ENCODE measurements at places on chromosomes 3 and 15.

- DNase-seq = peak; percentile 46
Measured at GRCh38 chr3:73036694-73037591, 24.5 kb upstream of the EBLN2 start.

DNA sequence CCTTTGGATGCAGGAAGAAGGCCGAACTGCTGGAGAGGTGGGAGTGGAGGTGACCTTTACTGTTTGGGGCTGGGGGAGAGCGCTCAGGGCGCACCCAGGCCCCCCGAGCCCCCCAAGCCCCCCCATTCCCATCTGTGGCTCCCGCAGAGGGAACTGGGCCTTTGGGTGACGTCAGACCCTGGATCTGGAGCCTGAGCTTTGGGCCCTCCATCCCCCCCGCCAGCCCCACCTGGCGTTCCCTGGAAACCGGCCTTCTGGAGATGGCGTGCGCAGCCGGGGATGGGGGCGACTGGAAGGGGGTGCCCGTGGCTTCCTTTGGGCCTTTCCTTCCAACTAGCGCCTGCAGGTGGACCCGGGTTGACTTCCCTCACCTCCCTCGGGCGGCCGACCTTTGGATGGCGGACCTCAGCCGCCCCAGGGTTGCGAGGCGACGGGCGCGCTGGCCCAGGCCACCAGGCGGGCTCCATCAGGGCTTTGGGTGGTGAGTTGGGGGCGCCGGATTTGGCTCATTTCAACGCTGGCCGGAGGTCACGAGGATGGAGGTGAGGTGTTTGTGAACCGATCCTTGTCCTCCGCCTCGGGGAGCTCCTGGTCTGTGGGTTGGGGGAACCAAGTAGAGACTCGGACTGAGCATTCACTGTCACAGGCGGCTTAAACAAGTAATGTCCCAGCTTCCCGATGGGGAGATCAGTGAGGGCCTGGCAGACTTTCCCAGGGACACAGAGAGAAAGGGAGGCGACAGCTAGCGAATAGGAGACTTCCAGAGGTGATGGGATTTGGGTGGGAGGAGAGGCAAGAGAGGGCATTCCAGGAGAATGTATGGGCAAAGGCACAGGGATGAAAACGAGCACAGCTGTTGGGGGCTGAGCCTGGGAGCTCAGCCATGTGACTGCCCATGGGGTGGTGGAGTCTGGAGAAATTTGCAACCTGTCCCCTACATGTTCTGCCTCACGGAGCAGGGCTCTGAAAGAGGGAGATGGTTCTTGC lies 709 bp downstream of the SCAMP5 start:
- DNase-seq = no peak

DNA sequence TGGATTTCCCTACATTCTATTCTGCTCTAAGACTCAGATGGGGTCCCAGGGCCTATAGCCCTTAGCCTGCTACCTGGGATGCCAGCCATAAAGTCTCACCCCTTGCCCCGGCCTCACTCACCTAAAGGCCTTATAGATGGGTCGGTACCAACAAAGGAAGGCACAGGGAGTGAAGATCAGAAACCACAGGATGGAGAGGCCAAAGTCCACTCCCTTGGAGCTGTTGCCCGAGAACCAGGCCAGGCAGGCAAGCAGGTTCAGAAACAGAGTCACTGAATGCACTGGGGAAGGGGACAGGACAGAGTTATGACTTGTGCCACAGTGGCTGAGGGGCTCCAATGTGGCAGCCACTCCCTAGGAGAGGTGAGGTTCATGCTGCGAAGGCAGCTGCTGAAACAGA lies 7.4 kb upstream of the ULK3 start:
- DNase-seq = no peak

DNA sequence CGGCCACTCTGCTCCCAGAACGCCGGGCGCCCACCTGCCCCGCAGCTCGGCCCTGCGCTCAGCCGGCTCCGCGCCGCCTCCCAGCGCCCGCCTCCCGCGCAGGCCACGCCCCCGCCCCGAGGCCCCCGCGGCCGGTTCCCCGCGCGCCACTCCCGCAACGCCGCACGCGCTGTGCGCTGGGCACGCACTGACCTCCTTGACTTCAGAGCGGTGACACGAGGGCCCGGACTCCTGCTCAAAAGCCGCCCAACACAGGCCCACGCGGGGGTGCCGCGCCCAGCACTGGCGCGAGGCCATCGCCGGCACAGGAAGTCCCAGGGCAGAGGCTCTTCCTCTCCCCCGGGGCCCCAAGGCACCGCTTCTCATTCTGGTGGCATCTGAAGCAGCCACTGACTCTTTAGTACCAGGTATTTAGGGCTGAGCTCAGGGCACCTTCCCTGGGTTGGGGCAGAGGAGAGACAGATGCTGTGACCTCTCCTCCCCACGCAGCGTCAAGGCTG lies 12.4 kb downstream of the TNK2 start:
- peak; percentile 33 for DNase-seq

DNA sequence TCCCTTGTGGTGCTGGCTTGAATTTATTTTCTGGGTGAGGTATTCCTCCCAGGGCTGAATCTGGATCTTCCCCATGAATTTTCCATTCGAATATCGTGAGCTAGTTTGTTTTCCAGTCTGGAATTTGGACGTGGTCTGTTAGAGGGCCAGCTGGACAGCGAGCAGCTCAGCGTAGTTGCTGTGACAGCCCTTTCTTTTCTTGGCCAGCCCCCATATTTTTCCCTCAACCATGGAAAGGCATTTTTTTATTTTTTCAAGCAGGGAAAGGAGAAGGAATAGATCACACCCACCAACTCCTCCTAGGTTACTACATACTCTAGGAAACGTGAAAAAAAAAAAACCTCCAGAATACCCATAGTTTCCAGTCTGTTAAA lies 152.0 kb downstream of the KLHL25 start:
- peak; percentile 49 for DNase-seq

GRCh38 chr15:66706225-66706732 lies 4.2 kb downstream of the SMAD6 start:
- DNase-seq = no peak

DNA sequence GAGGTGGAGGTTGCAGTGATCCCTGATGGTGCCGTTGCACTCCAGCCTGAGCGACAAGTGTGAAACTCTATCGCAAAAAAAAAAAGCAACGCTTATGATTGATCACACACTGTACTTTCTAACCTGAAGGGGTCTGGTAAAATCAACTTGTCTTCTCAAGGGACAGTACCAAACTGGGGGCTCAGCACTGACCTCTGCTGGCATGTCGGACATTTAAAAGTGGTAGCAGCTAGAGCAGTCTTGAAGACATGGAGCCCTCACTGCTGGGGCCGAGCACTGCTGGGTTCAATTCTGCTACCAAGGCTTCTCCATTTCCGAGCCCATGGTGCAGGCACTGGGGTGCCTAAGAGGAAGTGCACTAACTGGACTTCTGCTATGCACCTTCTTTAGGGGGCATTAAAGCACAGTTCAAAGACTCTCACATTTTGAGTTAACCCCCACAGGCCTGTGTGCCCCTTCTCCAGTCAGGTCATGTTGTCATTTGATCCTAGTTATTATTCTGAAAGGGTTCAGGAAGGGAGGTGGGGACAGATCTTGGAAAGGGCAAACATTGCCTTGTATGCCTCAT lies 26.4 kb upstream of the LAMP3 start:
- peak; percentile 19 for DNase-seq

DNA sequence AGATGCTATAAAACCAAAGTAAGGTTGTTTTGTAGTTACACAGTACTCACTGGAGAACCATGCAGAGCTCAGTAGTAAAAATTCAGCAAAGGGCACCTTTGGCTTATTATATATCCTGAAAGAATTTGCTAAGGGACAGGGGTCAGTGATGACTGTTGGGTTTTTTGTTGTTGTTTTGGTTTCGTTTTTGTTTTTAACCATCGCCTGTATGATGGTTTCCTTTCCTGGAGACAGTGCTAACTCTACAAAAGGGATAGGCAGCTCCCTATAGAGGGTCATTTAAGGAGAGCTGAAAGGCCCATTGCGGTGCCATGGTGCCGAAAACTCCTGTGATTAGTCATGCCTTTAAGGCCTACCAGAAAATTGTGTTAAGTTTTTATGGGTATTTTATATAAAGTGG lies 118.2 kb upstream of the GOLIM4 start:
- no peak for DNase-seq

DNA sequence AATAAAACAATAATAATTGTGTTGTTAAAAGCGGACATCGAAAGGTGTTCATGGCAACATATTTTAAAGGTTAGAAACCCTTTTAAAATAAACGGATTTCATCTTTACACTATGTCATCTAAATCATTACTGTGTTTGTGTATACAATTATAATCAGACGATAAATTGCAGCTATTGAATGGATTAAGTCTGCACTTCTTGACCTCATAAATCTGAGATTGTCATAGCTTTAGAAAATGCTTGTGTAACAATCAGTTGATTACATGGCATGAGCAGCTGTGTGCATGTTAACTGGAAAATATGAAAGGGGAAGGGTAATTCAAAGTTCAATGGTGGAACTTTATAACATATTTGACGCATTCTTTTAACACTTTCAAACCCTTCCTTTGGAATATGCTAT lies 152.4 kb upstream of the MDFIC2 start:
- no peak for DNase-seq

DNA sequence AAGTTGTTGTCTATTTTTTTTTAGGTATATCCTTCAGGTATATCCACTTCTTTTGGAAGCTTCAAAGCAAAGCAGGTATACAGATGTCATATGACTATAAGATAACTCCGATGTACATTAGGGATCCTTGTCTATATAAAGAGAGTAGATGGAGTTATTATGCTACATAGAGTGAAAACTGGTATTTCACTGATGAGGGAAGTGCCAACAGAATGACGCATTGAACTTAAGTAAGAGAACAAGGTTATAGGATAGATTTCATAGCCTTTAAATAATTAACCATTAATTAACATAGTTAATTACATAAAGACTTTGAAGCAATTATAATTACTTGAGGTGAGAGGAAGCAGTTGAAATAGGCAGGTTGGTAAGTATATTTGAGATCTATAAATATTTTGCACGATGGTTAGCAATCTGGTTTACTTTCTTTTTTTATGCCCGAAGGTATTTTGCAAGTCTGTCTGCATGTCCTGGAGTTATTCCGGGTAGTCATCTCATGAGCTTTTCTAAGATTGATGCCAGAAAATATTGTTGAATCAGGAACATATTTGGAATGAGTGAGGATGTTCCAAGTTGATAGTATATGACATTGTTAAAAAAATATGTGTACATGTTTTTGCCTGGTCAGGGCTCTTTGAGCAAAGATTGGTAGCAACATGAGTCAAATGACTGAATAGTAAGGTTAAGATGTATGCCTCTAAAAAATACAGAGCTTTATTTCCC lies 299.5 kb upstream of the KCNMB2 start:
- DNase-seq = peak; percentile 79

GRCh38 chr3:47260605-47261004 lies 22.0 kb downstream of the KIF9 start:
- no peak for DNase-seq

DNA sequence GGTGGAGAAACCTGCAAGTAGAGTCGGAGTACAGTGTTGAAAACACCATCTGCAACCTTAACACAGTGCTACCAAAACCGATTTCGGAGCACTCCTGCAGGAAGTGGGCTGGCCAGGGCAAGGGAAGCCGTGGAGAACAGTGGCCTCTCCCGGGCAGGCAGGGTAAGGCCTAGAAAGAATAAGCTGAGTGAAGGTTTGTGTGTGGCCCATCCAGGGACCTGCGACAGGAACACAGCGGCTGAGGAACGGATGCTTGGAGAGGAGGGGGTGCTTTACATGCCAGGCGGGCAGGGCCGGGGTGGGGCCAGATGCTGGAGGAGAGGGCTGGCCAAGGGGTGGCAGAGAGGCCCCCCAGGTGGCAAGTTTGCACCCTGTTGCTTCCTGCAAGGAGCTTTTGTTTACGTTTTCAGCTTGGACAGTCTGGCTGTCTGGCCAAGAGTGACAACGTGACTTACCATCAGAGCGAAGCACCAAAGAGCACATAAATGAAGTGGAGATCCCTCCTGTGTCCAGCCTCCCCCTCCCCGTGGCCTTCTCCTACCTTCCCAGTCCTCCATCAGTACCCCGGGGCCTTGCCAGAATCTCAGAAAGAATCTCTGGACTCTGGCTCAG lies 156.5 kb downstream of the PGPEP1L start:
- peak; percentile 68 for DNase-seq

- peak; percentile 57 for DNase-seq
Measured at GRCh38 chr3:194322678-194323211, 28.4 kb downstream of the CPN2 start.

DNA sequence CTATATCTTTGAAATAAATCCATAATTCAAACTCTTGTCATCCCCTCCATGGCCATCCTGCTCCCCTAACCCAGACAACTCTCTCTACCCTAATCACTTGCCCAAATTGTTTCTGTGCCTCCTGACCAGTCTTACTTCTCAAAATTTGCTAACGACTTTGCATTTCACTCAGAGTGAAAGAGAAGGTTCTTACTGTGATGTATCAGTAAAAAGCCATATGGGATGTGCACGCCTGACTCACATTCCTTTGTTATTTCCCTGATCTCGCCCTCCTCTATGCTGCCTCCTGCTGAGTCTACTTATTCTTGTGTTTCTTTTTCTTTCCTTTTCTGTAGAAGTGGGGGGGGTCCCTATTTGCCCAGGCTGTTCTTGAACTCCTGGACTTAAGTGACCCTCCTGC lies 487.2 kb upstream of the FRG2C start:
- peak; percentile 33 for DNase-seq

DNA sequence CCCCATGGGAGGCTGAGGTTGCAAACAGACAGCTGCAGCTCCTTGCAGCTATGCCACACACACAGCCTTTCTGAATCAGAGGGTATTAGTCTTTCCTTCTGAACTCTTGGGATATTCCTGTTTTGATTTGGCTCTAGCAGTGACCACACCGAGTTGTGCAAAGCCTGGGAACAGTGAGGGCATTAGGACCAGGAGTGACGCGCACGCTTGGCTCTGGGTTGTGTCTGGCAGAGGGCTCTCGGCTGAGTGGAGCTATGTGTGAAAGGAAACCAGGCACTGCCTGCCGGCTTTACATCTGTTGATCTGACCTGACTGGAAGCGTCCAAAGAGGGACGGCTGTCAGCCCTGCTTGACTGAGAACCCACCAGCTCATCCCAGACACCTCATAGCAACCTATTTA lies at the start of gene GALNT15:
GALNT15 (plus strand) TSS at position 292 of the 400 bp plus-strand sequence. CDS start 472 bp downstream, outside the sequence.
- peak; percentile 97 for DNase-seq

- DNase-seq = peak; percentile 80
Measured at GRCh38 chr3:101484805-101485620, 28.0 kb downstream of the SENP7 start.

DNA sequence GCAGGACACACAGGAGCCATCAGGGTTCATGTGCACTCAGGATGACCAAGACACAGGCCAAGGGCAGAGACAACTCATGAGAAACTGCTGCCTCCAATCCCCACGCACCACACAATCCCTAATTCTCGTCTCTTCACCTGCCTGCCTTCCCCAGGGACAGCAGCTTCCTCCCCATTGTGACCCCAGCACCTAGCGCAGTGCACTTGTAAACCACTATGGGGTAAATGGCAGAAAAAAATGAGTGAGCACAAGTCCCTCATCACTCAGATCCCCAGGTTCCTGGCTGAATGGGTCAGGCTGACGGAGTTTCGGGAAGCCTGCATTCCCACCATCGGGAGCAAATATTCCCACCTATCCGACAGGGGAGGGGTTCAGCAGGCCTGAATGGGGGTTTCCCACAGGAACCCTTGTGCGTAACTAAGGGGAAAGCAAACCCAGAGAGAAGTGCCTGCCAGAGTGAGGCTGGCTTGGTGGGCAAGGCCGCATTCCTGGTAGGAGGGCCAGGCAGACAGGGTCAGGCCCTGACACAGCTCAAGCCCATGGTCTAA lies 18.8 kb downstream of the PLXNB1 start:
- DNase-seq = no peak
